ENCODE measurements at places on chromosomes 5 and 9.

DNA sequence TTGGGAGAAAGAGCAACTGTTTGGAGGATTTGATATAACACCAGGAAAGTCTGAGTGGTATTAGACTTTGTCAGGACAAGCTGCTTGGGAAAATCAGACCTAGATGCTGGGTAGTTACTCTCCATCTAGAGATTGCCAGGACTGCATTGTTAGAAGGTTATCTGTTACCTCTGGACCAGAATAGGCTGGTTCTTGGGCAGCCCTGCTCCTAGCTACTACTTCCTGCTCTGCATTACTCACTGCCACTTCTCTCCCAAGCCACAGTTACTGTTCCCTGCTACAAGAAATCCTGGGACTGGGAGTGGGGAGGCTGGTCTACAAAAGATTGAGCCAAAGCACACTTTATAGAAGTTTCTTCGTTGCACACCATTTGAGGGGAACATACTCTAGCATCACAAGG, 95.5 kb upstream of the KCNN2 start:
- no peak for DNase-seq

DNA sequence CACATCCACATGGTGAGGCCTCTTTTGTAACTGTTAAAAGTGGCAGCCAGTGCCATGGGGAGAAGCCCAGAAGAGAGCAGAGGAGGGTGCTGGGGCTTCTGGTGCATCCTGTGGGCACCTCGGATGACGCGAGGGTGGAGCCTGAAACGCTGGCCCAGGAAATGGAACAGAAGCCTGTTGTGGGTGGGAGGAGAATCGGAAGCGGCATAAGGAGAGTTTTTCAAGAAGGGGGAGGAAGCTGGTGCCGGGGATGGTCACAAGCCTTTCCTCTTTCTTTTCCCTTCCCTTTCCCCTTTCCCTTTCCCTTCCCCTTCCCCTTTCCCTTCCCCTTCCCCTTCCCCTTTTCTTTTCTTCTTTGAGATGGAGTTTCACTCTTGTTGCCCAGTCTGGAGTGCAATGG, 12.9 kb downstream of the ANKRD33B start:
- no peak for DNase-seq

GRCh38 chr5:174581479-174581878, 142.9 kb upstream of the MSX2 start:
- DNase-seq: peak; percentile 85

DNA sequence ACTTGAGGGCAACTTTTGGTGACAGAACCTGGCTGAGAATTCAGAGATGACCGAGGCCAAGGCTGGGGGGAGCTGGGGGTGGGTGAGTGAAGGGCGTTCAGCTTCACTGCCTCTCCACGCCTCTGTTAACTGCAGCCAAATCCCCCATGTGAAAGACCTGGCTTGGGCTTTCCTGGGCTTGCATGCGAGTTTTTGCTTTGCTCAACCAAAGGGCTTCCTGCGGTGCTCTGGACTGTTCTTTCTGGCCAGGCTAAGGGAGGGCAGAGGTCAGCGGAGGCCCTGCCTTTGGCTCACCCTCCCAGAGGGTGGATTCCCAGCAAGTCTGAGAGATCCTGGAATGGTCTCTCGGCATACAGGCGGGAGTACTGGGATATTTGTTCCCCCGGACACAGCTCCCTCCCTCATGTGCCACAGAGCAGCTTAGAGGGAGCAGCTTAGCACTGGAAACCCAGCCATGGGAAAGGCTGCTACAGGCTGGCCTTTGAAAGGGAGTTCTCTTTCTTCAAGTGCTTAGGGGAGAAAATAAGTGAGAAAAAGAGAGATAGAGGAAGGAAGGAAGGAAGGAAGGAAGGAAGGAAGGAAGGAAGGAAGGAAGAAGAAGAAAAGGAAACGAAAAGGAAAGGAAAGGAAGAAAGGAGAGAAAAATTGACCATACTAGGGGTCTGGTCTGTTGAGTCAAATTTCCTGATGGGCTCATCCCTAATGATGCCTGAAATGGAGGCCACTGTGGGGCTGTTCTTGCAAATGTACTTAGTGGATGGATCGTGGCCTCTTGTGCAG, 158.8 kb downstream of the FGF18 start:
- no peak for DNase-seq

DNA sequence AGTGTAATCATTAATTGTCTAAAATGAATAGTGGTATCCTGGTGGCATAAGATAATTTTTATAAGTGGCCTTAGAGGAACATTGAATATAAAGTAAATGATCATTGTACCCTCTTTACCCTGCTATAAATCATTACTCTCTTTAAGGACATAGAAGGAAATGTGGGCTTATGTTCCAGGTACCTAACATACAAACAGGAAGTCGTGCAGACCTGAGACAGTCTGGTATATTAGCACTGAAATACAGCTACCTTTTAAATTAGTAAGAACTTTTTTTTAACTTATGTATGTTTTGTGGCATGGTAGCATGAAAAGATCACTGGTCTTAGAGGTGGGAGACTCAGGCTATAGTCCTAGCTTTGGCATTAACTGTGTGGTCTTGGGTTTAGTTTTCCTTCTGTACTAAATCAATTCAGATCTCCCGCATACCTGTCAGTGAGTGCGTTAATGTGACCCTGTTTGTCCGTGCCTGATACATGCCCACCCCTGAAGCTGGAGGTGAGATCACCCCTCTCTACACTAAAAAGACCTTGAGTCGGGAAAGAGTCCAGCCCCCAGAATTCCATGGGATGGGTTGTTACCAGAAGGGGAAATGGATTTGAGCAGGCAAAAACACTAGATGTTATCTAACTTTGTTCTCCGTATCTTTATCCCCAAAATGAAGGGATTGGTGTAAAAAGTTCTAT, 59.4 kb upstream of the ERBIN start:
- DNase-seq: no peak

GRCh38 chr9:123997665-123998277, 13.8 kb upstream of the LHX2 start:
- DNase-seq: peak; percentile 16

DNA sequence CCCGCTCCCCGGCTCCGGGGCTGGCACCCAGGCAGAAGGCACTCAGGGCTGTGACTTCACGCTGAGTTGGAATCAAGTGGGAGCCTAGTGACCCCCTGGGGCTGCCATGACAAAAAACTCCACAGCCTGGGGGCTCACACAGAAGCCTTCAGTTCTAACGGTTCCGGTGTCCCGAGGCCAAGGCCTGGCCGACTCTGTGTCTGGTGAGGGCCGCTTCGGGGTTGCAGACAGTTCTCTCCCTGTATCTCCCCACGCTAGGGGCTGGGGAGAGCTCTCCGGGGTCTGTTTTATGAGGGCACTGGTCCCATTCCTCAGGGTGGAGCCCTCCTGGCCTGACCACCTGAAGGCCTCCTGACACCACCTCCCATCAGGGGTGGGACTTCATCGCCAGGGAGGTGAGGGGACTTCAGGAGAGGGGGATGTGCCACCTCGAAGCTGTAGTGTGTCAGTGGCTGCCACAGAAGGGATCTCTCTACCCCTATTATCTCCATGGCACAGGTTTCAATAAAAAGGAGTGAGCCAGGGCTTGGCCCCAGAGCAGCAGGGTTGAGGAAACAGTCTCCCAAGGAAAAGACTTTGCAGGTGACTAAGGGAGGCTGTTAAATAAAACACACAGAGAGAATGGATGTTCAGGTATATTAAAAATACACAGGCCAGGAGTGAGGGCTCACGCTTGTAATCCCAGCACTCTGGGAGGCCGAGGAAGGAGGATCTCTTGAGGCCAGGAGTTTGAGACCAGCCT, 1.5 kb upstream of the SLC6A3 start:
- no peak for DNase-seq

GRCh38 chr5:156137071-156137869, 189.7 kb upstream of the SGCD start:
- DNase-seq: no peak

DNA sequence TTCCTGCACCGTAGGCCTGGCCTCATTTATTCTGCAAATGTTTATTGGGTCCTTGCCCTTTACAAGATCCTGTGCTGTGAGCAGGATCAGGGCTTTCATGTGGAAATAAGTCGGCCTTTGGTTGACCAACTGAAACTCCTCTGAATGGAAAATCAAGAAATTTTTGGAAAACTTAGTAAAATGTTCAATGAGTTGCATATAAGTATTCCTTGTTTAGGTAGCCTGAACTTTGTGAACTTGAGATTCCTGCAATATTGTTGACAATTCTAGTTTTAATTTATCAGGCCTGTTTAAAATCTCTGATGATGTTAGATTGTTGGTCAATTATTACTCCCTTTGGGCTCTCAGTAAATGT, 1.1 kb downstream of the MAML1 start:
- no peak for DNase-seq

DNA sequence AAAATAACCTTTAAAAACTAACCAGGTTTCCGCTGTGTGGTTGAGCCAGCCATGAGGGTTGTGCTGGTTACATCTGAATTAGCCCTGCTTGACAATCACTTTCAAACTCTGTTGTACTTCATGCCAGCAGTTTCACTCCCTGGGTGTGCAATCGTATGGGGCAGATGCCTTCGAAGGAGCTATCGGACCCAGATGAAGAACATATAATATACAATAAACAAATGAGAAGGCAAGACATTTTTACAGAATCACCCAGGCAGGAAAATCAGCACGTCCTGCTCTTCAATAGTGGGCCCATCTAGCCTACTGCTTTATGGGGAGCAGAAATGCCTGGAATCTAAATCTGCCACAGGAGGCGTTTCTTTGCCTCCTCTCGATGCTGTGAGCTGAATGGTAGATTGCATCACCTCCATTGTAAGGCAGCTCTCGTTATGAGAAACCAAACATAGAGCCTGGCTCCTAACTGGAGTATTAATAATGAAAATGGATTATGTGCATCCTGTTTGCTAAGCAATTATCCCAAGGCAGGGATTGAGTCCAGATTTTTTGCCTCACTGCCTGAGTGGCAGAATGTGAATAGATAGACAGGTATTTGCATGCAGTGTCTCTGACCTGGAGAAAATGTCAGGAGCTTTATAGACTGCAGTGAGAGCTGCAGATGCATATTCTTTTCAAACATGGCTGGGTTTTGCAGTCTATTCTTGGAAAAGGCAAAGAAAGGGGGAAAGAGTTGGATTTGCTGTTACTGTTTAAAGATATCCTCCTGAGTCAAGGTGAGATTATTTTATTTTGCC, 143.3 kb upstream of the SMARCA2 start:
- peak; percentile 77 for DNase-seq

DNA sequence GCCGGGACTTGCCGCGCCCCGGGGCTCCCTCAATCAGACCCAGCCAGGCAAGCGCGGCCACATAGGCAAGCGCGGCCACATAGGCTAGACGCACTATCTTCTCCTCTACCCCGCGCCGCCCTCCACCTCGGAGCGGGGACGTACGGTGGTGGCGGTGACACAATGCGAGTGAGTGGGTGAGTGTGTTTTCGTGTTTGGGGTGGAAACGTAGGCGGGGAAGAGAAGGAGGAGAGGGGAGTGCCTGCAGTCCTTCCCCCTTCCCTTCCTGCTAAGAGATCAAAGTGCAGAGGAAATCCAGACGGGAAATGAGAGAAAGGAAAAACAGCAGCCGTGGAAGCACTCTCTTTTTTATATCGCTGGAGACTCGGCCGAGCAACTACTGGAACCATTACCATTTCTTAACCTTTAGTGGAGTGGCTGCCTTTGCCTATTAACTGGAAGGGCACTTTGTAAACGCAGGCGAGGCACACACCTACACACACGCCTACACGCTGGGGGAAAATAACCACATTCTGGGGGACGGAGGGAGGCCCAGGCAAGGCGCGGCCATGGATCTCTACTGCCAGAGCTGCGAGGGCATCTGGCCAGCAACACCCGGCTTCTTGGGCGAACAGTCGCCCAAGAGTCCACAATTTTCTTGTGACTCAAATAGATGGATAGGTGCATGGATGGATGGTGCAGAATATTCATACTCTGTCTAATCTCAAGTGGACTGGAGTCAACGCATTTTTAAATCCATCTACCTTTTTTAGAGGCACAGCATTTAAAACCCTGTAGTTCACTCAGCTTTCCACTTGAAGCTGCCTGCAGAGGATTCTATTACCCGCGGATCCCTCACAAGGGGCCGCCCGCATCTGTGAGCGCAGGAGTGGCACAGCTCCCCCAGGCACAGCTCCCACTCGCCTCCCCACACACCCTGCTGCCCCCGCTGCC, 2.1 kb downstream of the EDIL3 start:
- DNase-seq: peak; percentile 83

GRCh38 chr5:111461255-111461671, 51.1 kb downstream of the STARD4 start:
- peak; percentile 72 for DNase-seq

DNA sequence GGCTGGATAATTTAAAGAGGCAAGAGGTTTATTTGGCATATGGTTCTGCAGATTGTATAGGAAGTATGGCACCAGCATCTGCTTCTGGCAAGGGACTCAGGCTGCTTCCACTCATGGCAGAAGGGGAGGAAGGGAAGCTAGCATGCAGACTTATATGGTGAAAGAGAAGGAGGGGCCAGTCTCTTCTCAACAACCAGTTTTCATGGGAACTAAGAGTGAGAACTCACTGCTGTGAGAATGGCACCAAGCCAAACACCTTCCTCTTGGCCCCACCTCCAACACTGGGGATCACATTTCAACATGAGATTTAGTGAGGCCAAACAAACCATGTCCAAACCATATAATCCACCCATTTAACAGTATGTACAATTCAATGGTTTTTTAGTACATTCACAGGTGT, 113.3 kb upstream of the SHB start:
- no peak for DNase-seq

- DNase-seq: no peak
These were observed 38.0 kb upstream of the OLFM1 start for GRCh38 chr9:135049460-135049859.

GRCh38 chr9:32867601-32868204, 84.4 kb downstream of the TMEM215 start:
- DNase-seq: no peak

GRCh38 chr5:150397146-150397781, 15.4 kb downstream of the CD74 start:
- DNase-seq: no peak

DNA sequence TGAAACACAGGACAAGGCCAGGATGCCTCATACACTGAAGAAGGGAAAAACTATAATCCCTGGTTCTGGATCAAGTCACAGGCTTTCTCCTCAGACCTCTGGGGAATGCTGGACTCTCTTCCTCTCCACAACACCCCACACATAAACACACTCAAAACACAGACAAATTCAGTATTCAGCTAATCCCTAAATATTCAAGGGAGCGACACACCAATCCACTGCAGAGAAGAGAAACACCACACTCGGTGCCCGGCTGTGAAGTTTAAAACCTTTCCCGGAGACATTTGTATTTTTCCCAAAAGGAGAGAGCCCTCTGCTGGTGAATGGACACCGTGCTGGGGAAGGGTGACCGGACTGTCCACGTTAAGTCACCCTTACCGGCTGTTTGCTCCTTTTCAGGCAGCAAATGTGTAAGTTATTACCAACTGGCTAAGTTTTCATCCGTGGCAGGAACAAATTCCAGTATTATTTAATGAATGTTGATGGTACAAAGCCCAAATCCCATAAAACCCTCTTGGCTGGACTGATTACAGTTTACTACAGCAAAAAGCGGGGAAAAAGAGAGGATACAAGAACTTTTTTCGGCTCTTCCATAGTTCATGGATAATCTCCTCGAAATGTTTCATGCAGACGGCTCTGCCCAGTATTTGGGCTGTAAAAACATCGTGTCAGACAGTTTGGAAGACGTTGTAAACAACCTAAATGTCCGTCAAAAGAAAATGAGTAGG, 130.9 kb upstream of the SLC30A5 start:
- peak; percentile 69 for DNase-seq

Measured in mesendoderm (in vitro differentiated cells).